Activated naive CD4-positive, alpha-beta T cell treated with Interleukin-2 at 50 U/mL for 16 hours (primary cell): ENCODE measurements at places on chromosomes 4 and X.

- no peak for DNase-seq
Measured at GRCh38 chrX:72526534-72527508, 45.8 kb downstream of the HDAC8 start.

GRCh38 chrX:152136312-152136711 is 2.1 kb downstream of the MAGEA10 start:
- DNase-seq: no peak

DNA sequence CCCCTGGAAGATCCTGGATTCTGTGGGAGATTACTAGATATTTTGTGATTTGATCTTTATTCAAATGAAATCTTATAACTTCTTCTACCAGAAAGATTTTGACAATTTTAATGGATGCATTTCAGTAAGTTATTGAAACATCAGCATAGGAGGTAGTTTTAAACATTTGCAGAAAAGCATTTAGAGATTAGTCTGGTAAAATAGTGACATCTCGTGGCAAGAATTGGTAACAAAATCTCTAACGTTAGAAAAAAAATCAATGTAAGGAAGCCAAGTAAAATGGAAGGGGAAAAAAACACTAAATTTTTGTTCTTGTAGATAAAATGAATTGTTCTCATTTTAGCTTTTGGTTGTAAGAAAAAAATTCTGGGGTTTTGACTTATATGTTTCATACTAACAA is 73.3 kb downstream of the TASL start:
- DNase-seq: no peak

DNA sequence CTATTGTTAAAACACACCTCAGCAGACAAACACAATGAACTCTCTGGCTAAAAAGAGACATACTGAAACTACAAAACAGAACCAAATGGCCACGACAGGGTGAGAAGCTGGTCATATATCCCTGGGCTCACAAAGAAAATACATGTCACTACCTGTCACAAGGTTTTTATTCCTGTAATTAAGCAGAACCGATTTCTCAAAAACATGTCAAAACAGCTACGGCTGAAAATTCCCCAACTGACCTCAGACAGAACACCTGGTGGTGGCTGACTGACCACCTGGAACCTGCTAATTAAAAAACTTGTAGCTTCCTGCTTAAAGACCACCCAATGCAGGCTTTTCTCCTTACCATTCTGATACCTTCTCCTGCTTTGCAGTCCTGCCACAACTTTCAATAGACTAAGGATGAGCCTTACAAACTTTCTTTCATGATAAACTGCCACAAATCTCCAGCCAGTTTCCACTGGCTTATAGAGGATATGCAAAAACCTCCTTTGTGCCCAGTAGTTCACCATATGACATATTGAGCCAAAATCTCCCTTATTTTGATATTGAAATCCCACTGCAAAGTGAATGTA is 571.9 kb downstream of the SPOCK3 start:
- DNase-seq: no peak

DNA sequence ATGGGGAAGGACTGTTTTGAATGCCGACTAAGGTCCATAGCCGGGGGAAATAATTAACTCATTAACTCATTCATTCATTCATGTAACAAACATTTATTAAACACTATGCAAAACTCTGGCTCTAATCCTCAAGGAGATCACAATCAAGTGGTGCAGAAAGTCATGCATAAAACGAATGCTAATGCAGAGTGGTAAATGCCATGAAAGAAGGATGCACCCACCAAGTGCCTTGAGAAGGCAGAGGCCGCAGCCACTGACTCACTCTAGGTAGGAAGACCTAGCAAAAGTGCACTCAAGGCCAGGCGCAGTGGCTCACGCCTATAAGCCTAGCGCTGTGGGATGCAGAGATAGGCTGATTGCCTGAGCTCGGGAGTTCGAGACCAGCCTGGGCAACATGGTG is 22.9 kb downstream of the SLITRK2 start:
- DNase-seq: no peak

GRCh38 chr4:126136922-126137781 is 822.4 kb downstream of the FAT4 start:
- no peak for DNase-seq

DNA sequence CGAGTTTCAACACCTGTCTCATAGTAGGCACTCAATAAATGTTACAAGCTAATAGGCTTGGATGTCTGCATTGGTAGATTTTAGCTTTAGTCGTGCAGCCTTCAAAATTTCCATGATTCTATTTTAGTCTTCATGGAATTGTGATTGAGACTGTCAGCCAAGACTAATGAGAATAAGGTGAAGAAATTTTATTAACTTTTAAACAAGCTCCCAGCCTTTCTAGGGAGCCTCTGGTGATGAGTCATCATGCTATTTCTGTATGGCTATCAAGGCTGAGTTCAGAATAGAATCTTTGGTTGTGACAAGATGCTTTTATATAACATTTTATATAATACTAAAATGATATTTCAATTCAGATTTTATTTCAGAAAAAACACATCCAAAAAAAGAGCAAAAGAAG is 685.8 kb downstream of the GABRG1 start:
- DNase-seq: no peak

GRCh38 chrX:104172121-104172520 is 5.9 kb downstream of the FAM199X start:
- no peak for DNase-seq

GRCh38 chr4:95288552-95288951 is 260.2 kb downstream of the UNC5C start:
- no peak for DNase-seq

GRCh38 chr4:62301500-62301899 is 1101.4 kb downstream of the ADGRL3 start:
- no peak for DNase-seq

DNA sequence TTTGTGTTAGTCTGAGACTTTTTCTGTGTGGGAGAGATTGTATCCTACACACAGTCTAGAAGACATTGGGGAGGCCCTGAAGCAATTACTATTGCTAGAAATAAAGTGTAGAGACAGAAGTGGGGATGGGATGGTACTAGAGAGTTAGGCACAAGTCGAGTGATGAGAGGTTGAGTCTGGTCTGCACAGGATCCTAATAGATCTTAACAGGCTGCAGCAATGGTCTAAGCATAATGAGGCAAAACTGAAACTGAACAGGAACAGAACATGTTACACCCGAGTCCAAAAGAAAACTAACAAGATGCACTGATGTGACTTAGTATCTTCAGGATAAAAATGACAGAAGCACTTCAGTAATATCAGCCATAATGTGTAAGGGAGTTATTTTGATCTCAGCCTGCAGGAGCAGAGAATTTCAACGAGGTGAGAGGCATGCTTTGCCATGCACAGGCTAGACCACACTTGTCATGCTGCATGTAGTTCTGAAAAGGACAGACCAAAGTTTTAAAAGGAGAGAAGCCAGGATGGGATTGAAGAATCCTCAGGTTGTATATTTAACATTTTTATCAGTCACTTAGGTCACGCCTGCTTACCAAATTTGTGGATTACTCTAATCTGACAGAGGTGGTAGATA is 205.8 kb upstream of the BOD1L1 start:
- DNase-seq: no peak

DNA sequence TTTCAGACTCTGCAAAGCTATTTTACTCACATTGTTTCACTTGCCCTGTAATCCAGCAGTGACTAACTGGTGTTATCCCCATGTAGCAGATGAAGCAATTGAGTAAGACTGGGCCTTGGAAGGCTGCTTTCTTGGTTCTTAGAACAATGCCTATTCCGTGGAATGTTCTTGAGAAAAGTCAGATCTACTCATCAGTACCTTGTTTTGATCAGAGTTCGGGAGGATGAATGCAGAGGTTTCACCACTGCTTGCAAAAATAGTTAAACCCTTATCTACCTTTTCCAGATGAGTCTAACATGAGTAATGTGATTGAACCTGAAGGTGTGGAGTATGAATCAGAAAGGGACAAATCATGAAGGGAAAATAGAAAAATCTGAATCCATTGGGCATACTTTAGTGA is 1.8 kb downstream of the MAOB start:
- no peak for DNase-seq

GRCh38 chr4:186932196-186932595 is 208.5 kb upstream of the FAT1 start:
- no peak for DNase-seq

- DNase-seq: no peak
Measured at GRCh38 chrX:138711399-138712347, at the start of gene FGF13. TSS of gene FGF13 (minus strand) at chrX:138711717. CDS start at chrX:138711003, 714 bp downstream.

DNA sequence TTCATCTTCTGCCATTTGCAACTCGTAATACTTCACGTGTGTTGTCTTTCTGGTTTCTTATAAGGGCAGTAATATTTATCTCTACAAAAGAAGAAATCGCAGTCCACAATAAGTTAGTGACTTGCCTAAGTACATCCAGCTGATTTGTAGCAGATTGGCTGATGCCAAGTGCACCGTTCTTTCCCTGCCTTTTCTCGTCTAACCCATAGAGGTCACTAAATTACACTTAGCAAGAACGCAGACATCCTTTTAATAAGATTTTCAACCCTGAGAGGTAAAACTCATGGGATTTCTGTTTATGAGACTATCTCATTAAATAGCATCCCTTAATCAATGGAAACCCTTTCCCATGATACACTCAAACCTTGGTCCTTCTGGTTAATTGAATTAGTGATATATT is 408.6 kb upstream of the ACTRT1 start:
- DNase-seq: no peak

- no peak for DNase-seq
Measured at GRCh38 chrX:16910376-16910775, 36.1 kb upstream of the REPS2 start.

- DNase-seq: no peak
Measured at GRCh38 chr4:52247941-52248340, 196.8 kb downstream of the SPATA18 start.

DNA sequence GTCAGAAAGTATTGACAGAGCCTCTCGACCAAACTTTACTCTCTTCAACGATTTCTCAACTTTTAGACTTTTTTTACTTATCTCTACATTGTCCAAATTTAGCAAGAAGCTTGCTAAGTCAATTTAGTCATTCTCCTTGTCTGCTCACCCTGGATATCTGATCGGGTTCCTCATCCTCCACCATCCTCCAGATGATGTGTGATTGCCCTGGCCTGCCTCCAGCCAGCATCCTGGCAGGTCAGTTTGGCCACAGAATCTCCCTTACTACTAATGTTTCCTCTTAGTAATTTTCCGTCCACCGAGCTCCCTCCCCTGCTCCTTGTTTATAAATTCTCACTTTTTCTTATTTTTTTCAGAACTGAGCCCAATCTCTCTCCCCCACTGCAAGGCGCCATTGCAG is 167.9 kb upstream of the ZFP42 start:
- DNase-seq: no peak

GRCh38 chrX:70908541-70908940 is at the start of gene TEX11:
TSS of gene TEX11 (minus strand) at chrX:70908711. CDS start at chrX:70907789, 922 bp downstream.
- no peak for DNase-seq
